ENCODE measurements at places on chromosomes 12 and 14.

GRCh38 chr12:91332302-91332701 lies 149.7 kb upstream of the DCN start:
- no peak for DNase-seq

DNA sequence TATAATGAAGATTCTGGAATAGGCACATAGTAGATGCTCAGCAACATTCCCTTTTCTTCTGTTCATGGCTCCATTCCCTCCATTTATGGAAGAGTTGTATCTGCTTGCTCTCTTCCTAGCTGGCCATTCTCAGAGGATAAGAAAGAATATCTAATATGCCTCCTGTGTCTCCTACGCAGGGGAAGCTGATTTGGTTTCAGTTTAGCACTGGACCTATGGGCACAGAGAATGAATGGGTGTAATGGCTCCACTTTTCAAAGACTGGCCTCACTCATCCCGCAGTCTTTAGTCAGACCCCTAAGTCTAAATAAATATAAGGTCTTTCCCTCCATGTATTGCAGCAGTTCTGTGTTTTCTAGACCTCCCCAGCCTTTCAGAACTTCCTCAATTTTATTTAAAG lies 2.0 kb downstream of the PKP2 start:
- DNase-seq: no peak

DNA sequence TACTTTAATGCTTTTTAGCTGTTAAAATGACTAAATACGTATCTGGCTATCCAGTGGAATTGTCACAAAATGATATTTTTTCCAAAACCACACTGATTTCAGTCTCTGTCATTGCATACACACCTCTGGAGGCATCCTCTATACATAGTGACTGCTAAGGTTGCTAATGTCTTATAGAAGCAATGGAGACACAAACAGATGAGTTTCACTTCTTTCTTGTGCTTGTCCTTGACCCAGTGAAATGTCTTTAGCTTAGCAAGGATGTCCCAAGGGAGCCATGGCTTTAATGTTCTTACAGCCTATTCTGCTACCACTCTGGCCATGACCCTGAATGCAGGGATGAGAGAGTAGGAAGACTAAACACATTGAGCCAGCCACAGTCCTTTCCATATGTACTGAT lies 90.3 kb downstream of the TPH2 start:
- DNase-seq: no peak

DNA sequence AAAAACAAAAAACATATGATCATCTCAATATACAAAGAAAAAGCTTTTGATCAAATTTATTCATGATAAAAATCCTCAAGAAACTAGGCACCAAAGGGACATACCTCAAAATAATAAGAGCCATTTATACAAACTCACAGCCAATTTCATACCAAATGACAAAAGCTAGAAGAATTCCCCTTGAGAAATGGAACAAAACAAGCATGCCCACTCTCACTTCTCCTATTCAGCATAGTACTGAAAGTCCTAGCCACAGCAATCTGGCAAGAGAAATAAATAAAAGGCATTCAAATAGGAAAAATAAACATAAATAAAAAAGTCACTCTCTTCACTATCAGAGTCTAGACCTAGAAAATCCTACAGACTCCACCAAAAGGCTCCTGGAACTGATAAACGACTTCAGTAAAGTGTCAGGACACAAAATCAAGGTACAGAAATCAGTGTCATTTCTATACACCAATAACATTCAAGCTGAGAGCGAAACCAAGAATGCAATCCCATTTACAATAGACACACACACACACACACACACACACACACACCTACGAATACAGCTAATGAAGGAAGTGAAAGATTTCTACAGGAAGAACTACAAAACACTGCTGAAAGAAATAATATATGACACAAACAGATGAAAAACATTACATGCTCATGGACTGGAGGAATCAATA lies 1486.2 kb upstream of the SEL1L start:
- DNase-seq: no peak

- DNase-seq: no peak
Measured at GRCh38 chr14:34181338-34181737, 230.5 kb upstream of the EGLN3 start.

GRCh38 chr12:130715998-130716968 lies at the start of gene RIMBP2:
RIMBP2 (minus strand) TSS chr12:130716299; CDS start chr12:130479013, 237,286 bp downstream.
- peak; percentile 58 for DNase-seq

GRCh38 chr14:99035712-99036610 lies 236.0 kb downstream of the BCL11B start:
- DNase-seq: peak; percentile 98

- DNase-seq: no peak
Measured at GRCh38 chr14:60085085-60085484, 6.6 kb upstream of the PCNX4 start.

GRCh38 chr14:33940561-33941011 lies 10.3 kb downstream of the EGLN3 start:
- DNase-seq: no peak

GRCh38 chr14:86646696-86647690 lies 1117.0 kb downstream of the FLRT2 start:
- peak; percentile 70 for DNase-seq
